Muscle of leg (tissue), 16 donors: ENCODE measurements at places on chromosomes 2 and 18. TPM values are rescaled to one million over a fixed set of nuclear protein-coding genes. Genes with fewer than 3 reads are reported as not detected.
A peak's percentile ranks its signal among the peaks of the same experiment; 100 is the strongest.

DNA sequence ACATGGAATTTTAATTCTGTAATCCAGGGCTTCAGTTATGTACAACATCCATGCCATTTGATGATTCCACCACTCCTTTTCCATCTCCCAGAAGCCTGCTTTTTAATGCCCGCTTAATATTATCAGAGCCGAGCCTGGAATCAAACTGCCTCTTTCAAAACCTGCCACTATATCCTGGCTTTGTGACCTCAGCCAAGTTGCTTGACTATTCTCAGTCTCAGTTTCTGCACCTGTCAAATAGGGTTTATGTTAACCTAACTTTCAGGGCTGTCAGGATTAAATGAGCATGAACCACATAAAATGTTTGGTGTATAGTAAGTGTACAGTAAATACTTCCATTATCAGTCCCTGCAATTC, 108.7 kb downstream of the XRCC5 start:
- peaks cover 3% of the 10 kb centered on the region for H3K36me3 ChIP-seq
- H3K4me3 ChIP-seq, result no peak overlapping the region
- no peak for DNase-seq
- H3K27me3 ChIP-seq, result no peaks in the 10 kb centered on the region
- peaks cover 5% of the 10 kb centered on the region for H3K4me1 ChIP-seq

Gene RAB6C
- polyA plus RNA-seq, result 0.72 TPM

GRCh38 chr2:203897544-203897943, 30.0 kb downstream of the CTLA4 start:
- peaks cover 9% of the 10 kb centered on the region for H3K4me1 ChIP-seq
- no peak overlapping the region for H3K4me3 ChIP-seq
- no peaks in the 10 kb centered on the region for H3K27me3 ChIP-seq
- DNase-seq, result peak; percentile 52
- peak overlapping the region; percentile 15 for H3K27ac ChIP-seq

GRCh38 chr18:36297417-36298125, at the start of gene FHOD3:
Gene FHOD3, plus strand, starts transcription at chr18:36297713. Its CDS starts 123 bp downstream, at chr18:36297836.
- H3K27me3 ChIP-seq, result peaks cover 43% of the 10 kb centered on the region
- peak within 1 kb of the TSS; percentile 54 for H3K4me3 ChIP-seq
- peak; percentile 78 for DNase-seq
- H3K4me1 ChIP-seq, result peaks cover 13% of the 10 kb centered on the region

DNA sequence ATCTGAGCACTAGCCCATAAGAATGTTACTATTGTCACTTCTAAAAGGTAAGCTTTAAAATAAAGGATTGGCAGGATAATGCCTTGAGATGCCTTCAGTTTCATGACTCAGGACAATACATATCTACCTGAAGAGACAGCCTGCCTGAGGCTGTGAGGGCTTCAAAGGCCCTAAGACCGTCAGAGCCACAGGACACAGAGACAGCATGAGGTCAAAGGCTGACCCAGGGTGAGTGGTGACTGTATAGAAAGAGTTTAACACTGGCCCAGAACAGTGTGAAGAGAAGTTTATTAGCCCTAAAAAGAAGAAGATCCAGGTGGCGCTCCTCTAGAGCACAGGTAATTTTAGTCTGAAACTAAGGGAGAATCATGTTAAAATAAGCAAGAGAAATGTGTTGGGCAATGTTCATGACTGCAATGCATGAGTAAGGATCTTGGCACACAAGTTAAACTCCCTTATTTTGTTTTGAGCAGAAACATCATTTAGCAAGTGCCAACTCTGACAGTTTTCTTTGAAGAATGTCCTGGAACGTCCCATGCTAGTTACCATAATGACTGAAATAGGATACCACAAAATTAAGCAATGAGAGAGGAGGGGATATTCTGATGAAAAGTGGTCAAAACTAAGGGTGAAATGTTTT, 78.1 kb upstream of the FAM110C start:
- DNase-seq, result no peak
- no peaks in the 10 kb centered on the region for H3K27me3 ChIP-seq
- no peaks in the 10 kb centered on the region for H3K4me1 ChIP-seq
- H3K36me3 ChIP-seq, result no peaks in the 10 kb centered on the region
- H3K4me3 ChIP-seq, result no peak overlapping the region
